T-helper 1 cell (primary cell): ENCODE measurements at places on chromosomes 13 and 19.

DNA sequence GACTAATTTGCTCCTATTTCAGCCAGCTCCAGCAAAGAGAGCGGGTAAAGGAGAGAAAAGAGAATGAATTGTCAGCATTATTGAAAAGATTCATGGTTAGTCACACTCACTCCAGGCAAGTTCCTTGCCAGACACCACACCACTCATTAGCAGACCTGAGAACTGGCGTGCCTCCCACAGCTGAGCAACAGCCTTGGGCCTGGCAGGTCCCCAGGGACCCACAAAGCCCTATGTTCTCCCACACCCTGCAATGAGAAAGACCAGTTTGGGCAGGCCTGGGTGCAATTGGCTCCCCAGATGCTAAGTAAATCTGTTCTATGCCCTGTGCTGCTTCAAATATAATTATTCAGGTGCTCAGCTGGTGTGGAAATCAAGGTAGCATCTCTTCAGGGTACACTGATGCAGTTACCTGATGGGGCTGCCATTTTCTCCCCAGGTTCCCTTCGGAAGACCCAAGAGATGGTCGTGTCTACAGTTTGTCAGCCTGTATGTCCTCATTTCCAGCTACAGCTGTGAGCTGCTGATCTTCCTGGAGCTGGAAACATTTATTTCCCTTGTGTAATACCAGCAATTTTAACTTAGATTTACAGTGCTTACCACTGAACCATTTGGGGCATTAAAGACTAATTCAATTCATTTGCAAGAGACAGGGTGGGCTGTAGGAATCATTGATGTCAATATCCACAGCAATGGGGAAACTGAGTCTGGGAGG is 405.0 kb downstream of the COG6 start:
- peak; percentile 8 for DNase-seq

- DNase-seq: no peak
Observed at GRCh38 chr13:27961227-27962085, 7.7 kb downstream of the CDX2 start.

DNA sequence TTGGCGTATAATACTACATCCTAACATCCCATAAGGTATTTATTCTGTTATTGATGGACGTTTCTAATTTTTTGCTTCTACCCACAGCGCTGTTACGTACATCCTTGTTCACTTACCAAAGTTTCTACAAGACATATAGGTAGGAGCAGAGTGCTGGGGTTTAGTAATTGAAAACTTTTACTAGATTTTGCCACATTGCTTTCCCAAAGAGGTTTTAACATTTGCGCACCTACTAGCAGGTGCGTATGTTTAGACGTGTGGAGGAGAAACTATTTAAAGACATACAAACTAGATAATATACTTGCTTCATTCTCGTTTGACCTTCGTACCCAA is 559 bp upstream of the RPL21 start:
- DNase-seq: no peak

GRCh38 chr19:18428787-18429674 is 8.9 kb downstream of the ISYNA1 start:
- DNase-seq: peak; percentile 86

DNA sequence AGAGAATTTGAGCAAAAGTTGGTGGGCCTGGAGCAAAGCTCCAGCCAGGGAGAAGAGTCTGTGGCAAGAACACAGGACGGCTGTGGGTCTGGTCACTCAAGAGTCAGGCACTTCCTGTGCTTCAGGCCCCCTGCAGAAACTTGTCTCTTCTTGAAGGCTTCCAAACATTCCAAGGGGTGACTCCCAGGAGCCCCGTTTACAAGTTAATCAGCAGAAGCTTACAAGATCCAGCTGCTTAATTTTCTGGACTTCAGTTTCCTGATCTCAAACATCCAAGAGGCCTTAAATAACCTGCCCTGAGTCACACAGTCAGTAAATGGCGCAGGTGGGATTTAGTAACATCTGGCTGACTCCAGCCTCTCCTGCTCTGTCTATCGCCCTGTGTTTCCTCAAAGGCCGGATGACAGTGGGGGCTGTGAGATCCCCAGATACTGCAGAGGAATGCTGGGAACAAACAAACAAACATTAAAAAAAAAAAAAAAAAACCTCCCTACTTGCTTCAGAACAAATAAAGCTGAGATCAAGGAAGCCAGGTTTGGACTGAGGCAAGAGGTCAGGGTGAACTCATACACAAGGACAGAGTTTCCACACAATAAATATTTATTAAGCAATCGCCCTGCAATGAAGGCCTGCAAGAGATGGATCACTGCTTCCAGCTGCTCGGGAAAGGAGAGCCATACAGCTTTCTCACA is 175.4 kb upstream of the RFC3 start:
- DNase-seq: no peak

DNA sequence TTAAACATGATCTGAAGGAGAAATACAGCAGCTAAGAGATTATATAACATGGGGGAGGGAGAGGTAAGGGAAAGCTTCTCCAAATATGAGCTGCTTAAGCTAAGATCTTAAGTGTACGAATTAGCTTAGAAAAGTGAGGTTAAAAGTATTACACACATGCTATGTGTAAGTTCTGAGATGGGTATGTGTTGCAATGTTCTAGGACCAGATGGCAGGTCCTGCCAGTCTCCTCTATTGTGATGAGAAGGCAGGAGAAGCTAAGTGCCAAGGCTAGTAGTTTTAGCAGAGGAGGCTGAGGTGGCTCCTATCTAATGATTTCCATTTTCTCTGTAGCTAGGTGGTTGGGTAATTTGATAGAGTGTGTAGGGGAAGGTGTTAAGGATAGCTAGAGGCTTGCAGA is 57.6 kb downstream of the MICU2 start:
- no peak for DNase-seq
